ENCODE measurements at places on chromosomes 7 and 10.

GRCh38 chr10:109025172-109025571 lies 898.1 kb downstream of the XPNPEP1 start:
- DNase-seq: no peak

GRCh38 chr10:72162978-72163377 lies 52.8 kb upstream of the ANAPC16 start:
- no peak for DNase-seq

DNA sequence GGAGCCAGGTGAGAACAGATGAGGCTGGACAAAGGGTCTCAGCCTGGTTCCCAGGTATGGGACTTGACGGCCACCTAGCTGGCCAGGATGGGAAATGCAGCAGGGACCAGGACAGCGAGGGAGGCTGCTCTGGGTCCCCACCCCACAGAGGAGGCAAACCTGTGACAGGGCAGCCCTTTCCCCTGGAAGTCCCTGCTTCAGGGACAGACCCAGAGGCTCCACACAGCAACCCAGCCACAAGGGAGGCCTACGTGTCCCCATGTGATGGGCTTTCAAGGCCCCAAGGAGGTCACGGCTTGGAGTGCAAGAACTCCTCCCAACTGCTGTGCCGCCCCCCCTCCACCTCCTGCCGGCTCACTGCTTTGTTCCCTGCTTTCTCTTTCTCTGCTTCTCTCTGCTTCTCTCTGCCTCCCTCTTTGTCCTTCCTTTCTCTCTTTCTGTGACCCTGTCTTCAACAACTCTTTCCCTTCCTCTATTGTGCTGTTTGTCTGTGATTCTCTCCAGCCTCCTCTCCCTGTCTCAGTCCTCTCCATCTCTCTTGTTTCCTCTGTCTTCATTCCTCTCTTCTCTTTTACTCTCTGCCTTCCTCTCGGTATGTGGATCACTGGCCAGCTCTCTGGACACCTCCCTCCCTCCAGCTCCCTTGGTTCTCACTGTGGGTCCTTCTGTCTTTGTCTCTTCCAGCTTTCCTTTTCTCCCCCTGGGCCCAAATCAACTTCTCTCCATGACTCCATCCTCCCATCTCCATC lies 9.6 kb upstream of the EIF5AL1 start:
- DNase-seq: no peak

DNA sequence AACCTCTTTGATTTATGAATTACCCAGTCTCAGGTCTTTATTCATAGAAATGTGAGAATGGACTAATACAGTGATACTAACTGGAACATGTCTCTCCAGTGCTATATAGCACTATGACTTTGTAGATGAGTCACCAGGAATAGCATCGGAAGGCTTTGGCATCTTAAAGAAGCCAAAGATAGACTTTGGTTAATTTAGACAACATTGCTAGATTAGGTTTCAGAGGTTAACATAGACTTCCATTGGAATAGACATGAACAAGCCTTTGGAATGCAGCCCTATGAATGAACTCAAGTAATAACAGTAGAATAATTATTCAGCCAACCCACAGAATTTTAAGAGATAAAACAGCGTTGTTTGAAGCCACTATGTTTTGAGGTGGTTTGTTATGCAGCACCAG lies 169.2 kb downstream of the HGF start:
- DNase-seq: no peak
